ENCODE measurements at places on chromosomes 11 and 22.

DNA sequence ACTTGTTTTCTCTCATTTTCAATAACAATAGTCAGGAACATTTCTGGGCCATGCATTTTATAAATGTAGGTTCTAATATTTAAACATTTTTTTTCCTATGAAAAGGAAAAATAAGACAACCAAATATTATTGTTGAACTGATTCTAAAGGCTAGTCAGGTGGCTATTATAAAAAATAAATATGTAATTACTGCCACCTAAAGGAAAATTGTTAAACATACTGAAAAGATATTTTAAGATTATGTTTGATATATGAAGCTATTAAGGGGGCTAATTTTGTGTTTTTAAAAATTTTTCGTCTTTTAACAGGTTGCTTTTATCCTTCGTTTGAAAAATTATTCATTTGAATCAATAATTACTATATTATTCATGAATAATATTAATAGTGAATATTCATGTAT, 62.2 kb upstream of the FDX1 start:
- peak; percentile 35 for DNase-seq

GRCh38 chr11:9057007-9057406, 34.4 kb downstream of the SCUBE2 start:
- DNase-seq, result peak; percentile 22

DNA sequence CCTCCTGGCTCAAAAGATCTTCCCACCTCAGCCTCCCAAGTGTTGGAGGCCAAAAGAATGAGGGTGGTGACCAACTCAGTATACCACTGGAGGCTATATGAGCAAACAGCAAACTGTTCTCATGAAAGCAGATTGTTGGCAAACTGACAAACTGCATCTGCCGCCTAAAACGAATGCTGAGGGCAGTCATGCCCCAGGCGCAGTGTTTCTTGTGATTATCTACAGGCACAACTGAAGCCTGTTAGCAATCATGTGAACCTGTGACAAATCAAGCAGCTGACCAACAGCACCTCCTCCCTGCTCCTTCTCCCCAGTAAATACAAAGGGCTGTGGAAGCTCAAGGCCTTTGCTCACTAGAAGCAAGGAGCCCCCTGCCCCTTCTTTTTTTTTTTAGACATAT, 47.8 kb downstream of the BTBD10 start:
- no peak for DNase-seq

DNA sequence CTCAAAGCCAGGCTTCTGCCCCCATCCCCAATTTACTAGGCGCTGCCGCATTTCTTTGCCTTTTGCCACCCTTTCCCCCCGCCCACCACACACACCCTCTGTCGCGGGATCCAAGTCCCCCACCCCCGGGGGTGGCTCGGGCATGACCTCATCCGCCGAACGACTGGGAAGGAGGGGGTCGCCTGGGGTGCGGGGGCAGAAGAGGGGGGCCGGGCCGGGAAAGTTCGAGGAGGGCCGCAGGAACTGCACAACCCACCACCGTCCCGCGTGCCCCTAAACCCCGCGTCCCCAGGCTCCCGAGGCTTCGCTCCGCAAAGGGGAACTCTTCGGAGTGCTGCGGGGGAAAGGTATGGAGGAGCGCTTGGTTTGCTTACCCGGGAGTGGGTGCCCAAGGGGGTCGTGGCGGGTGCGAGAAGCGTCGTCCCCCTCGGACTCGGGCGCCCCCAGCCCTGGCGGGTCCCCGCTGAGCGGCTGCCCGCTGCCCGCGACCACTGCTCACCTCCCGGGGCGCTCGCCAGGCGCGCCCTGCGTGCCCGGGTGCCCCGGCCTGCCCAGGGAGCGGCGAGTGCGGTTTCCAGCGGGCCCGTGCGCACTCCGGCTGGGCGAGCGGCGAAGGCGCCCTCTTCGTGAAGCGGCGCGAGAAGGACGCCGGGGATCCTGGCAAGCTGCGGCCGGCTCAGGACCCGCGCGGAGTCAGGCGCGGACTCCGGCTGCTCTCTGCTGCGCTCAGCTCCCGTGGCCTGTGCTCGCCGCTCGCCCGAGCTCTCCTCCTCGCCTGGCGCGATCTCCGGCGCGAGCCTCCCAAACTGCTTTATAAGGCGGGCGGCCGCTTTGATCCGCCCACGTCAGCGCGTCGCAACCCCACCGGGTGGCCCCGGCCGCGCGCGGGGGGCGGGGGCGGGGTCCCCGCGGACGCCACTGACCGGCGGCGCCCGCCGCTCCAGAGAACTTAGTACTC, 4.0 kb upstream of the WNT11 start:
- DNase-seq, result peak; percentile 62

DNA sequence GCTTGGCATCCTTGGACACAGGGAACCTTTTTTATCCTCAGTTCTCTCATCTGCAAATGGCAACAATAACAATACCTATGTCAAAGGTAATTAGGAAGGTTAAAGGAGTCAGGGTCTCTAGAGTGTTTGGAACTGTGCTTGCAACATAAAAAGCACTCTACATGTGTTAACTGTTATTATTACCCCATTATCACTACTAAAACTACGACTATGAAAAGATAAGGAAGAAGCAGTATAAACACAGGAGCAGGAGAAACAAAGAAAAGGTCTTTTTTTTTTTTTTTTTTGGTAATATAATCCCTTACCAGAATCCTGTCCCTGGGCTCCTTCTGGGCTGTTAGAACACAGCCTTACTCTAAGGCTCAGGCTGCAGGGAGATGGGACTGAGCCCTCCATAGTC, 348.2 kb downstream of the CADM1 start:
- DNase-seq, result no peak
